Stomach (tissue), 19 donors: ENCODE measurements at places on chromosomes 7 and 10. TPM values are rescaled to one million over a fixed set of nuclear protein-coding genes. Genes with fewer than 3 reads are reported as not detected.
A peak's percentile ranks its signal among the peaks of the same experiment; 100 is the strongest.

DNA sequence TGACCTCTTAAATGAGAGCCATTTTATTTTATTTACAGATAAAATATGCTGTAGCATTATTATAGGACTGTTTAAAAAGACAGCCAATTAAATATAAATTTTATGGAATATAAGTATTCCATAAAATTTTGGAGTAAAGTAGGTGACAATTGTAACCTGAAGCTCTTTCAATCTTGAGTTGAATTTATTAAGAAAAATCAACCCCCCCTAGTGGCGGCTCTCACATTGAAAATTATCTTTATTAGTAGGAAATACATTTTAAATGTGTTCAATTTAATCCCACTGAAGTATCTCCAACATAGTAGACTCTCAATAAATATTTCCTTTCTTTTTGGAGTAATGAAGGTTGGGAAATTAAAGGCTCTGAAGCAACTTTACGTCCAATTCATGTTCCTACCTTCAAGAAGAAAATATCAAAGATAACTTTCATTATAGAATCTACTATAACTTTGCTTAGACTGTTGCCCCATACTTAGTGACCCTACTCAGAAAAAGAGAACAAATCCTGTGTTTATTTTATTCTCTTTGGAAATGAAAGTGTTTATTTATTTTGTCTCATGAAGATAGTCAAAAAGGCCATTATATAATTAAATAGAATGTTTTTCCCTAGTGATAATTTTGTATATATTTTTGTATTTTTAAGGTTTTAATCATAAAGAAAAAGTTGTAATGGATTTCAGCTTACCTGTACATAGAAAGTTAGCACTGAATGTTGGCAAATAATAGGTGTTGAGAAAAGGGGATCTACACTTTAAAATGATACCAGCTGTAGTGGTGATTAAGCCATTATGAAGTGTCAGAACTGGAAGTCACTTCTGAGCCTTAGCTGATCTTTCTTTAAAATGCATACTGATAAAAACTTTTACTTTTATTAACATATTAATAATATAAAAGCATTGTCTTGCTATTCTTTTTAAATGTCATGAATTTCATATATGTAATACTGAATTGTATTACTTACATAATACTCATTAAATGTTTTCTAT, 3.3 kb downstream of the AHR start:
- peak; percentile 52 for DNase-seq

HIF1AN gene
- 4.7 TPM for total RNA-seq

- DNase-seq = no peak
Measured at GRCh38 chr10:49111320-49111698, 4.0 kb downstream of the VSTM4 start.

SPDYE6 gene
- not detected for total RNA-seq

- no peak for DNase-seq
Measured at GRCh38 chr7:907158-907980, 31.0 kb downstream of the GET4 start.

DNA sequence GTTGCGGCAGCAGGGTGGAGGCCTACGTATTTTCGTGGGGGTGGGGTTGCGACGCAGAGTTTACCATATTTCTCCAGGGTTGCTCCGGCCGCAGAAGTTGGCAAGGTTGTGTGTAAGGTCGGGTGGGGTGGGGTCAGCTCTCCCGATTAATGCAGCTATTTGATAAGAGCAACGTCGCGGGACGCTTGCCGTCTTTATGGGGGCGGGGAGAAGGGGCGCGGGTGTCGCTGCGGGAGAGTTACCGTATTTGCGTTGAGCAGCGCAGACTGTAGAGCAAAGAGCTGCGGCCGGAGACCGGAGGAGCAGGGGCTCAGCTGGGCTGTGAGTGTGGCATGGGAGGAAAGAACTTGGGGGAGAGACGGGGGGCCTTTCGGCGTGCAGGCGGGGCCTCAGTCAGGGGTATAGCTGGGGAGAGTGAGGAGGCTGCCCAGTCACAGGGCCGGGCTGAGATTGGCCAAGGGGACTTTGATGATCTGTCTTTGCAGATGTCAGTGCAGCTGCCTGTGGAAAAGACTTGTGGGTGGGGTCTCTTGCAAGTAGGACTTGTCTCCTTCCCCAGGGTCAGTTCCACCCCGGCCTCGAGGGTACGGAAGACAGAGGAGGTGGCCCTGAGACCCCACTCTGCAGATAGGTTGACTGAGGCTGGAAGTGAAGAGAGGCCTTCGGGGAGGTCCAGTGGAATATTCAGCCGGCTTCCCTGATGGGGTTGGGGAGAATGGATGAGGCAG, 26.6 kb downstream of the ZNF775 start:
- no peak for DNase-seq

GRCh38 chr10:43939389-43939938, 290.8 kb upstream of the ZNF32 start:
- DNase-seq = no peak

GRCh38 chr7:25179771-25180591, 48.3 kb downstream of the NPVF start:
- DNase-seq = peak; percentile 97

HMX2 gene
- total RNA-seq = not detected

DNA sequence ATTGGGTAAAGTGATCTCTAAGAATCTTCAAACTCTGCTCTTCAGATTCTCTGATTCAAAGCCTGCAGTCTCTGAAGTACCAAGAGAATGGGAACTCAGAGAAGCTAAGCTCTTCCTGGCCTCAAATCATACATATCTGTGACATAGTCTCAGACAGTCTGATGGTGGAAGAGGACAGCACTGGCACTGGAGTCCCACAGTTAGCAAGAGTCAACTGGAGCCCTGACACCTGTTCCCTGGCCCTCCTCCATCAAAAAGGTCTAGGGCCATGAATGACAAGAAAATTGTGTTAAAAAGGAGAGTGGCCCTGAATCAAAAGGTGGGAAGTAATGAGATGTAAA, 37.7 kb downstream of the PRSS2 start:
- no peak for DNase-seq

NPSR1 gene
- not detected for total RNA-seq

DNA sequence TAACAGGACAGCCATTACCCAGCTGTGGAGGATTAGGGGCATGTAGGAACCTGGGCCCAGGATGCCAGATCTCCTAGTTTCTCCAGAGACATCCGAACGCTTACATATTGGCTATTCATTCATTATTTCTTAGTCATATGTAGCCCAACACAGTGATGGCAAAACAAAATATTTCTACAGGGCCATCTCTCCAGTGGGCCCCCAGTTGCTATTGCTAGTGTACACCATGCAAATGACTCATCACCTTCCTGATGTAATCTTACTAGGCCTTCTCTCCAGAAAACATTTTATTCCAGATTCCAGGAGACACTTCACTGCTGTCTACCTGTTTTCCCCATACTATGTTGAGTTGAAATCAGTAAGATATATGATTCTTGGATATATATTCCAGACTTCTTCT, 201.7 kb downstream of the PLXDC2 start:
- no peak for DNase-seq

DNA sequence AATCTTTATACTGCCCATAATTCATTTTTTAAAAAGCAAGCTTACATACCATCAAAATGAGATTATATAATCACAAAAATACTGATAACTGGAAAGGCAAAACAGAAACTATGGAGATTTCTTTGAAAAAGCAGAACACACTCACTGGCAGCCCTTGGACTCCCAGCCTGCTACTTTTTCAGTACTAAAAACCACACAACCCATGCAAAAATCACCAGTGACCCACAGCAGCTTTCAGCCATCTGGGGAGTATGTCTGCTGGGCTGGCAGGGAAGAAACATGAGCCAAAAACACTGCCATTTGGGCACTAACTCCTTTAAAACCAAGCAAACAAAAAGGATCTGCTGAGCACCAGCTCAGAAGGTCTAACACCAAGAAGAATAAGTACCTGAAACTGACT, 80.0 kb upstream of the DDC start:
- no peak for DNase-seq

- DNase-seq = peak; percentile 91
Measured at GRCh38 chr10:96271016-96271815, at the start of gene BLNK. BLNK (minus strand) TSS chr10:96271569; CDS start chr10:96271398, 171 bp downstream.
